ENCODE measurements at places on chromosomes 1 and 21.

GRCh38 chr1:90413519-90413918 is 303.6 kb downstream of the BARHL2 start:
- DNase-seq = no peak

DNA sequence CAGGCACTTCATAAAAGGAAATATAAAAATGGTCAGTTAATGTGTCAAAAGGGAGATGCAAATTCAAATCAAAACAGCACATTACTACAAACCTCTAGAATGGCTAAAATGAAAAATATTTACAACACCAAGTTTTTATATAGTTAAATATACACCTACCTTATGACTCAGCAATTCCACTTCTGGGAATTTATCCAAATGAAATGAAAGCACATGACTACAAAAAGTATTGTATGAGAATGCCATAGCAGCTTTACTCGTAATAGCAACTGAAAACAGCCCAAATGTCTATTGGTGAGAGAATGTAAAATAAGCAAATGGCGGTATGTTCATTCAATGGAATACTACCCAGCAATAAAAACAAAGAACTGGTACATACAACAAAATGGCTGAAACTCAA is 175.8 kb upstream of the SPAG17 start:
- no peak for DNase-seq

- no peak for DNase-seq
These were observed 88.5 kb upstream of the CD34 start for GRCh38 chr1:207999274-207999915.

DNA sequence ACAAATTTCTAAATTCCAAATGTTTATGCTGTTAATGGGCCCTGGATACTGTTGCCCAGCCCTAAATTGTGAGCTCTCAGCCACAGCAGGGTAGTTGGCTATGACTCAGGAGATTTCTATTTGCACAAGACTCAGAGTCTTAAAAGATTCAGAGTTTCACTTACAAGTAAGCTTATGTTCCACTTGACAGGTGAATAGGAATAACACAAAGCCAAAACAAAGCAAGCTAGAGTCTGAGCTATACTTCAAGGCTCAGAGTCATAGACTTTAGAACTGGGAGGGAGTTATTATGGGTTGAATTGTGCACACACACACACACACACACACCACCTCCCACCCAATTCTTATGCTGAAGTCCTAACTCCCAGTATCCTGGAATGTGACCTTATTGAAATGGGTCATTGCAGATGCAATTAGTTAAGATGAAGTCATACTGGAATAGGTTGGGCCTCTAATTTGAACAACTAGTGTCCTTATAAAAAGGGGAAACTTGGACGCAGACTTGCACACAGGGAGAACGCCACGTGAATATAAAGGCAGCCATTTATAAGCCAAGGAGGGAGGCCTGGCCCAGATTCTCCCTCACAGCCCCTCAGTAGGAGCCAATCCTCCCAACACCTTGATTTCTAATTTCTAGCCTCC is 30.2 kb downstream of the PRDX6 start:
- DNase-seq = no peak

- no peak for DNase-seq
These were observed 102.2 kb downstream of the FCRL5 start for GRCh38 chr1:157450106-157450505.

DNA sequence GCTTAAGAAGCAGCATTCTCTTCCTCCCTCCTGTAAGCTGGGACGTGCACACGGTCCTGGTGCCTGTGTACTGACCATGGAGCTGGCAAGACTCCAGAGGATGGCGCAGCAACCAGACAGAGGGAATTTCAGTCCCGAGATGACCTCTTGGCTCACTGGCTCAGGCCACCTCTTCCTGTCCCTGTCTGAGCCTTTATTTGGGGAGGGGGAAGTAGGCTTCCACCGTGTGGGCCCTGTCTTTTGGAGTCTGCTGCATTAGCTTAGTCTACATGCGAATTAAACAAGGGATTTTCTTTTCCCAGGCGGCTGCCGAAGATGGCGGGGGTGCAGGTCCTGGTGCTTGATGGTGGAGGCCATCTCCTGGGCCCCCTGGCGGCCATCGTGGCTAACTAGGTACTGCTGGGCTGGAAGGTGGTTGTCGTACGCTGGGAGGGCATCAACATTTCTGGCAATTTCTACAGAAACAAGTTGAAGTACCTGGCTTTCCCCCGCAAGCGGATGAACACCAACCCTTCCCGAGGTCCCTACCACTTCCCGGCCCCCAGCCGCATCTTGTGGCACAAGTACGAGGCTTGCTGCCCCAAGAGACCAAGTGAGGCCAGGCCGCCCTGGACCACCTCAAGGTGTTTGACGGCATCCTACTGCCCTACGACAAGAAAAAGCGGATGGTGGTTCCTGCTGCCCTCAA is 10.2 kb downstream of the IL24 start:
- no peak for DNase-seq
